ENCODE measurements at places on chromosomes 12 and 14.

DNA sequence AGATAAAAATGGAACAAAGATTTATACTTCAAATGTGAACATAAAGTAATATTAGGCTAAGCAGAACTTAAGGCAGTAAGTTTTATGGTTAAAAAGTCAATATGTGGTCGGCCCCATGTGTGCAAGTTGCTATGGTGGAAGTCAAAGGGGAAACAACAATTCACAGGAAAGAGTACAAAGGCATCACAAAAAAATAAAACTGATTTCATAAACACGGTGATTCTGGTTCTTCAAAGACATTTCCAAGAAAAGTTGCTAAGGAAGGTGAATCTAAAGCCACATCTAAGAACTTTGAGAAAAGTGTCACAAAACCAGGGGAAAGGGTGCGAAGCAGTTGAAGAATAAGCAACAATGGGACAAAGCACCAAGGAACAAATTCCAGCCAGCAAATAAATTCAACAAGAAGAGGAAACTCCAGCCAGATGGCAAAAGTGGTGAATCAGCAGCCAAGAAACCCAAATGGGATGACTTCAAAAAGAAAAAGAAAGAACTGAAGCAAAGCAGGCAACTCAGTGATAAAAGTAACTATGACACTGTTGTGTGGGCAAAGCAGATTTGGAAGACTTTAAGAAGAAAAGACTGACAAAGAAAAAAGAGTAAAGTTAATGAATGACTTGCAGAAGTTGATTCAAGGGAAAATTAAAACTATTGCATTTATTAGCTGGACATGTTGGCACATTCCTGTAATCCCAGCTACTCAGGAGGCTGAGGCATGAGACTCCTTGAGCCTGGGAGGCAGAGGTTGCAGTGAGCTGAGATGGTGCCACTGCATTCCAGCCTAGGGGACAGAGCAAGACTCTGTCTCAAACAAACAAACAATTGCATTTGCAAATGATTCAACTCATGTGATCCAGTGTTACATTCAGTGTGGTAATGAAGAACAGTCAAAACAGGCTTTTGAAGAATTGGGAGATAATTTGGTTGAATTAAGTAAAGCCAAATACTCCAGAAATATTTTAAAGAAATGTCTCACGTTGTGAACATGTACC is 19.5 kb downstream of the PTGDR start:
- DNase-seq = no peak

DNA sequence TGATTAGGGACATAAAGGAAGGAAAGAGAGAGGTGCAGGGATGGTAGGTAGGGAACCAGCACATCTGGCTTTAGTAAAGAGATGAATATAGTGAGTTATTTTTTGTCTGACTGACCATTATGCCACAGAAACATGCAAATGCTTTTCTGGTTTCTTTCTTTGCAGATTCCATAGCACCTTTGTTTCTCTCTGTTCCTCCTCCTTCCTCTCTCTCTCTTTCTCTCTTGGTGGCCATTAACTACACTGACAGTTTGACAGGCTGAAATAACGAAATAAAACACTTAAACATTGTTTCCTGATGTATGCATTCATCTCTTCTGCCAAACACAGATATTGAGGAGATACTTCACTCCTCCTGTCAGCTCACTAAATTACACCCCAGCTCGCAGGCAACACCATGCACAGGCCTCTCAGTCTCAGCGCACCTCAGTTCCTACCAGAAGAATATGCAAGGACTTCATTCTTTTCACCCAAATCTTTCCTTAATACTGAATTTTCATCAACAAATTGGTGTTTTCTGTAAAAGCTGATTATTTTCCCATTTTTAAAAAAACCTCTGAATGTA is 406.9 kb upstream of the SOX5 start:
- DNase-seq = no peak

DNA sequence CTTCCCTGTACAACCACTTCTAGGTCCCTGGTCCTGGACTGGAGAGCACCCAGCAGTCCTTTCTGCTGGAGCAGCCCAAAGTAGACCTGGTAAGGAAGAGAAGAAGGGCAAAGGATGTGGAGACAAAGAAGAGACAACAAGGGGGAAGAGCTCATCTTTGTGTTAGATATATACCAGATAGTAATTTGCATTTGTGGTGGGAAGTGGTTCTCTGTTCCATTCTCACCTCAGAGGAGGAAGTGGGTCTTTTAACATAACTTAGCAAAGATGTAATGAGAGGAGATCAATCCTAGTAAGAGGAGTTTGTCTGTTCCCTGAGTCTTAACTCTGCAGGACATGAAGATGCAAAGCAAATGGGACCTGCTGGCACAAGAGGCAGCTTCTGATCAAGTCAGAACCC is 8.0 kb downstream of the CCDC198 start:
- DNase-seq = no peak

DNA sequence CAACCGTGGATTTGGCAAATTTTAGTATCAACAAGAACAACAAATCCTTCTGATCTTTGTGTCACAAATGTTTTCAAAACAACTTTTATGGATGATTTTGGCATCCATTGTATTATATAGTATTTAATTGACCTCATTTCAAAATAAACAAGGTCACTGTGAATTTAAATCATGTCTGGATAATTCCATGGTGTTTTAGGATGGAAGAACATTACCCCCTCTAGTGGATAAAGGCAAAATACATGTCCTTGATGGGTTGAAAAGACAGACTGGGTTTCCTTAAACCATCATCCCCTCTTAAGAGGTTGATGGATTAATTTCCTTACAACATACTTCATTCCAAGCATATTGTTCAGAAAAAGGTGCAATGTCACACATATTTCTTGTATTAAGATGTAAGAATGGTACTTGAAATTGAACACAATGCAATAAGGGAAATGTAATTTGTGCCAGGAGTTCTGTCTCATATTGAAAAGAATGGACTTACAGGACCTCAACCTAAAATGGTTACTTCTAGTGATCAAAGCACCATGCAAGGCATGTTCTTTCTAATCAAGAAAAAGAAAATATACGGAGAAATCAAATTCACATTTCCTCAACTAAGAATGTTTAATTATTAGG is 352.0 kb downstream of the BCAT1 start:
- DNase-seq = peak; percentile 44

GRCh38 chr14:89451229-89451628 is 34.2 kb upstream of the FOXN3 start:
- DNase-seq = no peak

DNA sequence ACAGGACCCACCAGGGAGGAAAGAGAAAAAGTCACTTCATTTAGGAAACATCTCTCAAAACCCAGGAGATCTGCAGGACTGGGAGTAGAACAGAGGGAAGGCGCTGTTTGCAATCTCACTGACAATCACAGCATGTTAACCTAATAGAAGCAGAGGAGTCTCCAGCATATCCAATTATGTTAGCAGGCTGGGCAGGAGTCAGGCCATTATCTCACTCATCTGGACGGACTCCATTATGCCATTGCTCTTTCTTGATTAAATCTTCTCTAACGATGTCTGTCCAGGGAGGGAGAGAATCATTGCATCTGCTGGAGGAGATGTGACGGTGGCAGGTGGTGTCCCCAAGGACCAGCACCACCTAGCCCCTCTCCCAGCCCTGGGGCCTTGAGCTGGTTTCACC is 203.8 kb upstream of the SFSWAP start:
- DNase-seq = no peak

- DNase-seq = peak; percentile 79
Measured at GRCh38 chr12:1282670-1283315, 291.8 kb downstream of the ERC1 start.

- DNase-seq = no peak
Measured at GRCh38 chr14:76034566-76034965, 49.0 kb downstream of the IFT43 start.

DNA sequence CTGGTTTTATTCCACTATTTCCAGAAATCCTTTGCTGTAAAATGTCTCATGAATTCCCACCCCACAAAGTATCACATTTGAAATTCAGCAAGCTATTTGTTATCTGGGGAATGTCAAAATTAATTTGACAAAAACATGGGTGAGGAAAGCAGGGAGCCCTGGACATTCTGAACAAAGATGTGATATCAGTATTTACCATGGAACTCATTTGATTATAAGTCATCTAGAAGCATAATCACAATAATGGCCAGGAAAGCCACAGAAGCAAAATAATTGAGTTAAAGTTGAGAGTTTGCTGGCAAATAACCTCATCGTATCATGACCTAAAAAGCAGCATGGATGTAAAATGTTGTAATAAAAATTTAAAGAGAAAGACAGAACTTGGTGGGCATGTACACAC is 96.1 kb downstream of the ANO6 start:
- DNase-seq = no peak

GRCh38 chr12:6772726-6773589 is 638 bp downstream of the LAG3 start:
- DNase-seq = no peak

DNA sequence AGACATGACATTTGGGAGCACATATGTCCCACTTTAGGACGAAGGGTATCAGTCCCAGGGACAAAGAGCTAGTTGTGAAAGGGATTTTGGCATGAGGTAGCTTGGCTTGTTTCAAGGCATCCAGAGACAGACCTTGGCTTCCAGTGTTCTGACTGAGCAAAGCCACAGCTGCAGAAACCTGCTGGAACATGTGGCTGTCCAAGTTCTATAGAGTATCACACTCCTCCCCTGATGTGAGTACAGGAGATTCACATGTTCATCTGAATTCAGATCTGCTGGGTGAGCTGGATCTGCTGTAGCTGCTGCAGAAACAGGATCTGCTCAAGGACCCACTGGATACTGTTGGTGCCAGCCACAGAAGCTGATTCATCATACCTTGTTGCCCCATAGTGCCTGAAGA is 10.1 kb upstream of the C14orf39 start:
- DNase-seq = no peak

DNA sequence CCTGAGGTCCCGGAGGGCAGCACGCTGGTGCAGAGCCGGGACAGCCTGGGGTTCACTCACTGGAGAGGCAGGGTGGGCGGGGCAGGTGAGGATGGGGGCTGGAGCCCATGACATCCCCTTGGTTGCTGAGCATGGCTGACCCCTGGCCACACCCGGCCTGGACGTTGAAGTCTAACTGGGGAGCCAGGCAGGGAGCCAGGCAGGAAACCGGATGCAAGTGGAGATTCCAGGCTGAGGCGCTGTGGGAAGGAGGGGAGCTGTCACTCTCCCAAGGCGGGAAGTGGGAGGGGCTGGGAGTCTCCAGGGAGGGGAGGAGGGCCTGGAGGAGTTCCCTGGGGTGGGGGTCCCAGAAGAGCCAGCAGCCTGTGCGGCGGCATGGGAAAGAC is 7.7 kb upstream of the INF2 start:
- DNase-seq = no peak

GRCh38 chr12:15556411-15557102 is 232.6 kb downstream of the EPS8 start:
- no peak for DNase-seq

DNA sequence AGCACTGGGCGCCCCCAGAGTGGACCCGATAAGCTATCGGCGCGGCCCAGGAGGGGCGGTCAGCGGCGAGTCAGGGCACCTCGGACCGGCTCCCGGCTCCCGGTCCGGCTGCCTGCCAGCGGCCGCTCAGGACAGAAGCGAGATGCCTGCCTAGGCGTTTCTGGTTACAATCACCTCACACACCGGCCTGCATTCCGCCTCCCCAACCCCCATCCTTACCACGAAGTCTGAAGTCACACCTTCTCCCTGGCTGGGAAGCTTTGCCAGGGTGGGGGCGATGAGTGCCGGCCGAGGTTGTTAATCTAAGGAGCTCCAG is 42.6 kb upstream of the TBX5 start:
- no peak for DNase-seq

DNA sequence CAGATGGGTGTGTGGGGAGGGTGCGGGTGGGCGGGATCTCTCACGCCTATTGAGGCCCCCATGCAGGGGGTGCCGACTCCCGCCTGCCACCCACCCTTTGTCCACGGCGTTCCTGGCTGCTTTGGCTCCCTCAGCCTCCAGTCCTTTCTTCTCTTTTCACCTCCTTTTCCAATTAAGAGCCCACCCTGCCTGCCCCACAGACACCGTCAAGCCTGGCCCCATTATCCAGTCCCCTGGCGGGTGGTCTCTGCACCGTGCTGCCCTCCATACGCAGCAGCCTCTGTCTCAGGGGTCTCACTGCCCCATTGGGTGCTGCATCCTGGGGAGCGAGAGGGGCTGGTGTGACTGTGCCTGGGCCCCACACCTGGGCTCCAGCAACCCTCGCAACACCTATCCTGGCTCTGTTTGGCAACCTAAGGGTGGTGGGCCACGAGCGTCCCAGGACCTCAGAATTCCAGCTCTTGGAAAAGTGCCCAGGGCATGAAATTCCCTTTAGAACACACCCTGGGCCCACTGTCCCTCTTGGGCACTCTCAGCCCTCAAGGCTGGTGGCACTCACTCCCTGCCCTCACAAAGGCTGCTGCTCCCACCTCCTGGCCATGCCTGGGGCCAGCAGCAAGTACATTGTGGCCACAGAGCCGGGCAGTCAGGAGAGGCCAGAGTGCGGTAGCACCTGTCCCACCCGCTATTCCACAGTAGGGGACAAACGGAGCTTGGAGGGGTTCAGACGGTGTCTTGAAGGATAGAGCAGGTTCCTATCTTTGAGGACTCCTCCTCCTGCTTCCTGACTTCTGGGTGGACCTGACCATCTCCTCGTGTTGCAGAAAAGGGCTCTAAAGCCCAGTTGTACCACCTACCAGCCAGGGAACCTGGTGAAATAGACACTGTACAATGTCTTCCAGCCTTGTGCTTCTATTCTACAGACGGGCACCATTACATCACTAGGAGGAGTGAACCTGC is 114.1 kb downstream of the KIF26A start:
- DNase-seq = no peak

DNA sequence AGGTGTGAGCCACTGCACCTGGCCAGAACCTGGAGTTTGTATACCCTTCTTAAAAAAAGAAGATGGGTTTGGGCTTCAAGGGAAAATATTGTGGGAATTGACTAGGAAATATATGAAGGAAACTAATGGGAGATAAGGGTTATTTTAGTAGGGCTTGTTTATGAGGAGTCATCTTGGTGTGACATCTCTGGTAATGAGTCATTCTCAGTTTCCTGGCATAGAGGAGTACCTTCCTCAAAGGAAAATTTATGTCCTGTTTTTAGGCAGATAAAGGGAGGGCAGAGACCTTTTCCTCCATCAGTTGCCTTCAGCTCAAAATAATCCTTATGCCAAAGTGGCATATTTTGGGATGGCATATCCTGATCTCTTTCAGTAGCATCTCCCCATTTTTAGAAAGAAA is 30.6 kb upstream of the NFKBIA start:
- DNase-seq = no peak

DNA sequence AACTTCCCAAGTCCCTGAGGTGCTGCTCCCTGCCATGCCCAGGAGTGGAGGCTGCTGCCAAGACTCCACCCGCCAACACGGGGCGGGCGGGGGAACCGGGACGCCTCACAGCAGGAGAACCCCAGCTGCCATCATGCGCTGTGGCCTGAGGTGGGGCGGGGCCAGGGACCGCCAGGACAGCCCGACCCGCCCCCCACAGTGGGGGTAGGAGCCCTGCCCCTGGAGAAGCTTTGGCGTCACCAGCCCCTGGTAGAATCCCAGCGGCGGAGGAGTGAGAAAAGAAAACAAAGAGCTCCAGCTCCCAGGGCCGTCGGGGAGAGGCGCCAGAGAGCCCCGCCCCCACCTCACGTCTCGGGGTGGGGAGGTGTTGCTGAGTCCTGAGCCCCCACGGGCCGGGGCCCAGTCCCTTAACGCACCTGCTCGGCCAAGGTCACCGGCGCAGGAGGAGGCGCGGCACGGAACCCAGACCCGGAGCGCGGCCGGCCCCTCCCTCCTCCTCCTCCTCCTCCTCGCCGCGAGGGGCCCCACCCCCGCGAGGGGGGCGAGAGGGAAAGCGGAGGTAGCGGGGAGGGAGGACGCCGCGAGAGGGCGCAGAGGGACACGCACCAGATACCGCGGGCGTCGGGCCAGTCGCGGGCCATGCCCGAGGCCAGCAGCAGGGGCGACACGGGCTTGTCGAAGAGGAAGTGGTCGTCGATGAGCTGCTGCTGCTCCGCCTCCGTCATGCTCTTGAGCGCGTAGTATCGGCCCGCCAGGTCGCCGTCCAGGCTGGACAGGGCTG is 1.8 kb downstream of the CKB start:
- DNase-seq = peak; percentile 60

Data from NCI-H446 (cell line).